NCI-H2081 treated with DMSO at 0.1 percent for 48 hours (cell line): ENCODE measurements at places on chromosomes 1 and 21.

GRCh38 chr1:67997746-67998145 lies 52.7 kb downstream of the DIRAS3 start:
- DNase-seq: no peak

DNA sequence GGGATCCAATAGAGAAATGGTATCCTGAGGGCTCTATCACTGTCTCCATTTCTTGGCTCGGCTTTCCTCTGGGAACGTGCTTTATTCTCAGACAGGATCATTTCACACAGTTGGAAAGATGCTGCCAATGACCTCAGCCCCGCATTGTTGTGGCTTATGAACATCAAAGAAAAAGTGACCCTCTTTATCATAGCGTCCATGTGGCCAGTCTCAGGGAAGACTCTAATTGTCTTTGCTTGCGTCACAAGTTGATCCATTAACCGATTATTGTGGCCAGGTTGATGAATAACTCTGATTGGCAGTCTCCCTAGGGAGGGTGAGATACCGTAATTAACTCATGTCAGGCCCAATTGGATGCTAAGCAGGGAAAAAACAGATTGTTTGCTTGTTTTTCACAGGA lies 10.4 kb upstream of the TMEM9 start:
- no peak for DNase-seq

- DNase-seq: no peak
These were observed 61.0 kb downstream of the WDR4 start for GRCh38 chr21:42818328-42818749.

DNA sequence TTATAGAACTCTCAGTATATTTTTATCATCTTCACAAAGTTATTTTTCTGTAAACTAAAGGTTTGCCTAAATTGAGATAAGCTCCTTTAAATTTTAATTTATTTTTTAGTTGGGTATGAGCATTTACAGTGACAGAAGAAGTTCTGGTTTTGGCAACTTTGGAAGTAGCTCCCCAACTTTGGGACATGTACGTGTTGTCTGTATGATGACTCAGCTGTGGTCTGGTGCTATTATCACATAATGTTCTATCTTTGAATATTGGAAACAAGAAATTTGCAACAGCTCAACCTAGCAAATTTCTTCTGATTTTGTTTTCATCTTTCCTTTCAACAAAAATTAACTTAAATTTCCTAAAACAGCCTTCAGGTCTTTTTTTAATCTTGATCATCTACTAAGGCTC lies 46.6 kb upstream of the C1orf105 start:
- DNase-seq: no peak

DNA sequence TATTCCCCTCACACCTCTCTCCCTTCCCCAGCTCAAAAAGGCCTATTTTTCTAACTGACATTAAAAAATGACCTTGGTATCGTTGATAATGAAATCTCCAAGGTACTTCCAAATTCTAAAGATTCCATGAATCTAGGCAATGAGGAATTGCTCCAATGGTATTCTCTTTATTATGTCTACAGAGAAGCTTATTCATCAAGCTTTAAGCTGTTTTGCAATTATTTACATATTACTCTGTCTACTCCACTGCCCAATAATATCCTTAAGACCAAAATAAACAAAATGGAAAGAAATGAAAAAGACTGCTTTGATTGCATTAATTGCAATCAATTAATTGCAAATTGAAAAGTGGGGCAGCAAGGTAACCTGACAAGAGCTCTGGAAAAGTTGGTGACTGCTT lies 7.9 kb downstream of the PLPP3 start:
- DNase-seq: no peak

DNA sequence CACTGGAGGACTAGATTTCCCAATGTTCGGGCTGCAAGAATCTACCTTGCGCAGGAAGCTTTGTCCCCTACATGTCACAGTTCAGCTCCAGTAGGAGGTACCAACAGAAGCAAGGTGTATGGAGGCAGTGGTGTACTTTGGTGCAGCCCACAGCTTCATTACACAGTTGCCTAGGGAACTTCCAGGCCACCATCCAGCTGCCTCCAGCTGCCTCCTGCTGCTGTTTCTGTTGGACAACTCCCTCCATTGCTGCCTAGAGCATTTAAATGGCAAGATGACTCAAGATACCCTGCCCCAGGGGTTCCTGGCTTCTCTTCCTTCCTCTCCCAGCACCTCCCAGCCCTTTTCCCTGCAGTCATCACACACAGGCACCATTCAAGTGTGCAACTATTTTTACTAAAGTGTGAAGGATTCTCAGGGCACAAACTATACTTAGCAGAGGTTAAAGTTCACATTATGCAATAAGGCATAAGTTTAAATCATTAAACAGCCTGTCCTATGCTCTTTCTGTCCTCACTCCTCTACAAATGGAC lies 39.0 kb upstream of the ATP1A1 start:
- DNase-seq: no peak

DNA sequence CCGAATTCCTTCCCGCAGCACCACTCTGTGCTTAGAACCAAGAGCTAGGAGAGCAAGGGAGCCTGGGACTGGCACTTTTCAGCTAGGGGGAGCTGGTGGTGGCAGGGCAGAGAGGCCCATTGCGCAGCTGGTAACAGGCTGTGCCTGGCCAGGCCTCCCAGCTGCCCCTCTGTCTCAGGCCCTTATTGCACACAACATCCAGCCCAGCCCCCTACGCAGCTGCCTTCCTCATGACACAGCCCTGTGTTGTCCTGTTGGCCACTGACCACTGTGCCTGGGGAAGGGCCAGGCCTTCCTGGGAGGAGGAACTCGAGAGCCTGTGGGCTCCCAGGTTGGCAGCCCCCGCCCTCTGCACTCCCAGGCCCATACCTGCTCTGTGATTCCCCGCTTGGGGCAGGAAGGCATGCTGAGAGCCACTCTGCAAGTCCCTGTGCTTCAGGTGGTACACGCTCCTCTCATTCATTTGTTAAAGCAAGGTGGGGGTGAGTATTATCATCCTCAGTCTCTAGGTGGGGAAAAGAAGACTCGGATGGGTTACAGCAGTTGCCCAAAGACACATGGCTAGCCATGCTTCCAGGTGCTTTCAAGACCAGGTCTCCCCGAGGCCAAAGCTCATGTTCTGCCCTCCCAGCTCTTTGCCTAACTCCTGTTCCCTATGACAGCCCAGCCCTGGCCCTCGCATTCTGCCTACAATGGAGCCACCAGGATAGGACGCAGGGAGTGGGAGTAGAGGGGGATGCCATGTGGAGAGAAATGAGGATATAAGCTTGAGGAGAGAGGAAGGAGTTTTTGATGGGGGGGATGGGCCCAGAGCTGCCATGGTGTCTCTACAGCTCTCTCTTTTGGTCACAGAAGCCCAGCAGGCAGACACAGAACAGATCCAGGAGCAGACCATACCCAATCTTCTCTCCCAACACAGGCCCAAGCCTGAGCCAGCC lies 81.8 kb downstream of the TMEM53 start:
- DNase-seq: no peak

DNA sequence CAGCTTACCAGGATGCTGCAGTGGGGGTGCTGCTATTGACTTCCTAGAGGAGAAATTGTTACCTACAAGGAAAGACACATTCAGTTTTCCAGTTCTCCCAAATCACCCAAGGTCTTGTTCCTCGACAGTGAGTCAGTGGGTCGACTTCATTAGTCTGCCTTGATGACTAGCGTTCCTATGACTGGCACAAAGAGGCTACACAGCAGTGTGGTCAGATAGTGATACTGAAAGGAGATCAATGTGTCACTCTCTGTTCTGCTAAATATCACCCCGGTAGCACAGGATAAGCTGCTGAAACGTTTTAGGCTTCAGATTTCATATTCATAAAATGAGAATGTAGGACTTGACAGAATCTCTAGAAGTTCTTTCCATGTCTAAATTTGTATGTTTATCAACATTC lies 357.4 kb downstream of the LMX1A start:
- DNase-seq: no peak
